ENCODE measurements at places on chromosomes 3 and 15.

DNA sequence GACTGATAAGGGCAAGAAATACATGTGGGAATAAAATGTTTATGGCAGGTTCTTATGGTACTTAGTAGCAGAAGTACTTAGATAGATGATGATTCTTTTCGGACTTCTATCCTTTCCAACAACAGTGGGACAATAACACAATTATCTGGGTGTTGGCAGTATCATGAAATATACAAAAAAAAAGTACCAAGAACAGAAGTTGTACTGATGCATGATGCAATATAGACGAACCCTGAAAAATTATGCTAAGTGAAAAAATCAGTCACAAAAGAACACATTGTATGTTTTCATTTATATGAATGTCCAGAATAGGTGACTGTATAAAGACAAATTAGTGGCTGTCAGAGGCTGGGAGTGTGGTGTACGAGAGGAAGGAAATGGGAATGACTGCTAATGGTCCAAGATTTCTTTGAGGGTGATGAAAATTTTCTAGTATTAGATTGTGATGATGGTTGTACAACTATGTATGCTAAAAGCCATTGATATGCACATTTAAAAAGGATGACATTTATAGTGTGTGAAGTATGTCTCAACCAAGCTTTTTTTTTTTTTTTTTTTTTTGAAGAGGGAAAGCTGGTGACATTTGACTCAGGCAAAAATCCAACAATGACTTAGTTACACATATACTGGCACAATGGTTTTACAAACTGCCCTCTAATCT, 20.0 kb downstream of the PDE12 start:
- no peak for DNase-seq

GRCh38 chr15:43251871-43252250, 14.9 kb downstream of the TGM5 start:
- no peak for DNase-seq

- DNase-seq = no peak
Measured at GRCh38 chr3:73432023-73432705, 192.6 kb downstream of the PDZRN3 start.

GRCh38 chr3:105490045-105490444, 123.3 kb downstream of the ALCAM start:
- DNase-seq = no peak

- no peak for DNase-seq
Measured at GRCh38 chr3:142124243-142124642, 25.1 kb downstream of the TFDP2 start.

- DNase-seq = peak; percentile 16
Measured at GRCh38 chr15:60899322-60899966, 329.7 kb downstream of the RORA start.

- no peak for DNase-seq
Measured at GRCh38 chr15:89340573-89340972, 5.9 kb upstream of the POLG start.

- DNase-seq = no peak
Measured at GRCh38 chr15:88470625-88471372, 3.3 kb downstream of the MRPS11 start.

- no peak for DNase-seq
Measured at GRCh38 chr15:35244227-35244626, 159.1 kb upstream of the NANOGP8 start.

GRCh38 chr15:51277101-51277500, 61.3 kb downstream of the CYP19A1 start:
- no peak for DNase-seq

- no peak for DNase-seq
Measured at GRCh38 chr3:4935347-4935746, 43.9 kb upstream of the BHLHE40 start.

DNA sequence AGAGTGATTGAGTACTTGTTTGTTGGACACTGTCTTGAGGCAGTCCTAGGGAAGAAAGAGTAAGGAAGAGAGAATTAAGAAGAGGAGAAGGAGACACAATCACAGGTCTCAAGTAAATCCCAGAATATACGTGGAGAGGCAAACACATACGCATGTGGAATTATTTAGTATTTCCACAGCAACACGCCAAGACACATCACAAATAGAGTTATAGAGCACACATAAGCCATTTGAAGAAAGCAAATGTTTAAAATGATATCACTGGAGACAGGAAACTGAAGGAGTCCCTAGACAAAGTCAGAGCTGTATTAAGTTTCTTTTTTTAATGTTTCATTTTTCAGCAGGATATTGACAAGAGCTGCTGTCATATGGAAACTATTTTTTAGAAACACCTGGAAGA, 206.1 kb upstream of the LRIG1 start:
- DNase-seq = no peak

DNA sequence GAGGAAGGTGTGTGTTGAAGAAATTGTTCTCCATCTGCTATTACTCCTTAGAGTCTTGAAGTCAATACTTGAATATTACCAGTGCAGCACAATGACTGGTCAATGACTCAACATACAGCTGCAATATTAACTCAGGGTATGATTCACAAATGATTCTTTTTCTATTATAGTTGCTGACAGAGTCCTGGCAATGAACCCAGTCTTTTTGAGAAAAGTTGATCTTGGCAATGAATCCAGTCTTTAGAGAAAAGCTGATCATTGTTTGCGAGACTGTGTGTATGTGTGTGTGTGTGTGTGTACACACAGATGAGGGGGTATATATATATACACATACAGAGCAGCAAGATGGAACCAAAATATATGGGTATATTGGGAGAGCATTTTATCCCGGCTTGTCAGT, 315.1 kb downstream of the ZNF385D start:
- DNase-seq = no peak
